Right atrium auricular region (tissue), 2 donors: ENCODE measurements at places on chromosomes 3 and 15. TPM values are rescaled to one million over a fixed set of nuclear protein-coding genes. Genes with fewer than 3 reads are reported as not detected.

The GDPGP1 gene
- 16.1 TPM for total RNA-seq

DNA sequence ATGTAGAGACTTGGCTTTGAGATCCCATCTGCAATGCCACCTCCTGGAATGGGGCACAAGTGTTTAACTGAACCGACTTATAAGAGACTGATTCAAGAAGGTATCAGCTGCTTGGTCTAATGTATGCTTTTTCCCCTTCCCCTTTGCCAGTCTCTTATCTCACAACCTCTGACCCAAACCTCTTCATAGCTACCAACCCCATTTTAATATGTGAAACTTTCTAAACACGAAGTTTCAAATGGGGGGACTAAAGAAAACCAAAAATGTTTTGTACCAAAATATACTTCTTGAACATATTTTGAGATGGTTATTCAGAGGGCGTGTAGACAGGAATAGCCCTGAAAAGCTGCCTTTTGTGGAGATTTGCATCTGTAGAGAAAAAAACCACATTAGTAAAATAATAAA lies 73.1 kb downstream of the OXSM start:
- no peaks in the 10 kb centered on the region for H3K27me3 ChIP-seq
- no peak for DNase-seq
- no peaks in the 10 kb centered on the region for H3K36me3 ChIP-seq
- no peak overlapping the region for H3K27ac ChIP-seq

The NME9 gene
- total RNA-seq = not detected

- no peak overlapping the region for H3K4me3 ChIP-seq
- no peak overlapping the region for H3K27ac ChIP-seq
- no peaks in the 10 kb centered on the region for H3K4me1 ChIP-seq
- no peak for DNase-seq
- H3K27me3 ChIP-seq = no peaks in the 10 kb centered on the region
Measured at GRCh38 chr15:64425221-64425620, 35.2 kb upstream of the ZNF609 start.

The NEK10 gene
- 18.3 TPM for total RNA-seq

- peak overlapping the region; percentile 89 for H3K27ac ChIP-seq
- DNase-seq = peak; percentile 66
- H3K36me3 ChIP-seq = no peaks in the 10 kb centered on the region
- no peak overlapping the region for H3K4me3 ChIP-seq
Measured at GRCh38 chr15:58260725-58261267, 122.6 kb downstream of the AQP9 start.

DNA sequence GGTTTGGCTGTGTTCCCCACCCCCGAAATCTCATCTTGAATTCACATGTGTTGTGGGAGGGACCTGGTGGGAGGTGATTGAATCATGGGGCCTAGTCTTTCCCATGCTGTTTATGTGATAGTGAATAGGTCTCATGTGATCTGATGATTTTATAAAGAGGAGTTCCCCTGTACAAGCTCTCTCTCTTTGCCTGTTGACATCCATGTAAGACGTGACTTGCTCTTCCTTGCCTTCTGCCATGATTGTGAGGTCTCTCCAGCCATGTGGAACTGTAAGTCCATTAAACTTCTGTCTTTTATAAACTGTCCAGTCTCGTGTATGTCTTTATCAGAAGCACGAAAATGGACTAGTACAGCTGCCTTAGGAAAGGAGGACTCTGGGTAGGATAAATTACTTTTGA lies 976.7 kb downstream of the MCTP2 start:
- H3K4me1 ChIP-seq = no peaks in the 10 kb centered on the region
- no peak overlapping the region for H3K27ac ChIP-seq
- no peaks in the 10 kb centered on the region for H3K27me3 ChIP-seq
- no peak for DNase-seq

DNA sequence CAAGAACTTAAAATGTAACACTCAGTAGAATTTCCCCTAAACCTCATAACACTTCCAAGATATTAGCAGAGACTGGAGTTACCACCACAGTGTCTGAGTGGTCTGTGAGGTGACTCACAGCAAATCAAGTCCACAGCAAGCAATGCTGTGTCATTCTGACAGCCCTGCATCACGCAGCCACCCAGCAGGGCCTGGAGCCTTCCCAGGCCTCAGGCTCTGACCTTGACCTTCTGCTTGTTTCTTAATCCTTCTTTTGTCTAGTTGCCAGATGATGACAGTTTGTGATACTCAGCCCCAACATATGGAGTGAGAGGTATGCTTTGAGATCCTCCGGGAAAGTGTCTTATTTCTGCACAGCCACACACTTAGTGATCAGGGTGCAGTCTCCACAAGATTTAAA lies 82.5 kb downstream of the TOP2B start:
- peaks cover 20% of the 10 kb centered on the region for H3K36me3 ChIP-seq
- H3K27ac ChIP-seq = no peak overlapping the region
- H3K27me3 ChIP-seq = no peaks in the 10 kb centered on the region
- no peak for DNase-seq
- no peak overlapping the region for H3K4me3 ChIP-seq

GRCh38 chr15:90840157-90840855 lies 28.1 kb upstream of the FURIN start:
- DNase-seq = no peak
- no peaks in the 10 kb centered on the region for H3K4me1 ChIP-seq
- H3K36me3 ChIP-seq = no peaks in the 10 kb centered on the region
- H3K27ac ChIP-seq = no peak overlapping the region

- DNase-seq = no peak
- H3K27ac ChIP-seq = no peak overlapping the region
- H3K36me3 ChIP-seq = no peaks in the 10 kb centered on the region
- no peaks in the 10 kb centered on the region for H3K27me3 ChIP-seq
- H3K4me1 ChIP-seq = no peaks in the 10 kb centered on the region
Measured at GRCh38 chr3:115576325-115576875, 46.9 kb upstream of the GAP43 start.
